ENCODE measurements at places on chromosomes 5 and 9.

- no peak for DNase-seq
Observed at GRCh38 chr5:172380301-172380986, 73.9 kb downstream of the SH3PXD2B start.

GRCh38 chr9:135736272-135736978 is 34.4 kb downstream of the KCNT1 start:
- DNase-seq: no peak

DNA sequence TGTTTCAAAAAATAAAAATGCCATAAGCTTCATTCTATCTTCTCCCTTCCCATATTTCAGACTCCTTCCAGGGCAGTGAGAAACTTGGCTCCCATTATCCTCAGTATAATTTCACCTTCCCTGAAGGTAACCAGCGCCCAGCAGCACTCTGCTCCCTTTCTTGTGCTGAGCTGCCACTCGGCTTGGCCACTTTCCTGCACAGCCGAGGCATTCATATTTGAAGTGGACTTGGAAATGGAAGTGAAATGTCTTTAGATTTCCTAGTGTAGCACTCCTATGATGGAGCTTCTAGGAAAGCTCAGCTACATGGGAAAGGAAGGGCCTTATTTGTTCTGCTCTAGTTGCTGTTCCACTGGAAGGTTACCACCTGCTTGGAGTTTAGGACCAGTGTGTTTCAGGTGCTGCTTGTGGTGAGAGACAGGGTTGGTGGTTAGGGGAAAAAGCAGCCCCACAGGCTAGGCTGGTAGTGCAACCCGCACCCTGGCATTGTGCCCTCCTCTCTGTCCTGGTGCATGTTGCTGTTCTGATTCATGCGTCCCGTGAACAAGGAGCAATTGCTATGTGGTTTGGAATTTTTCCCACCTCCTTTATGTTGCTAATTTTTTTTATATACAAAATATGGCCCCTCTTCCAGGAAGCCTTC is 53.8 kb downstream of the RAD23B start:
- DNase-seq: no peak

DNA sequence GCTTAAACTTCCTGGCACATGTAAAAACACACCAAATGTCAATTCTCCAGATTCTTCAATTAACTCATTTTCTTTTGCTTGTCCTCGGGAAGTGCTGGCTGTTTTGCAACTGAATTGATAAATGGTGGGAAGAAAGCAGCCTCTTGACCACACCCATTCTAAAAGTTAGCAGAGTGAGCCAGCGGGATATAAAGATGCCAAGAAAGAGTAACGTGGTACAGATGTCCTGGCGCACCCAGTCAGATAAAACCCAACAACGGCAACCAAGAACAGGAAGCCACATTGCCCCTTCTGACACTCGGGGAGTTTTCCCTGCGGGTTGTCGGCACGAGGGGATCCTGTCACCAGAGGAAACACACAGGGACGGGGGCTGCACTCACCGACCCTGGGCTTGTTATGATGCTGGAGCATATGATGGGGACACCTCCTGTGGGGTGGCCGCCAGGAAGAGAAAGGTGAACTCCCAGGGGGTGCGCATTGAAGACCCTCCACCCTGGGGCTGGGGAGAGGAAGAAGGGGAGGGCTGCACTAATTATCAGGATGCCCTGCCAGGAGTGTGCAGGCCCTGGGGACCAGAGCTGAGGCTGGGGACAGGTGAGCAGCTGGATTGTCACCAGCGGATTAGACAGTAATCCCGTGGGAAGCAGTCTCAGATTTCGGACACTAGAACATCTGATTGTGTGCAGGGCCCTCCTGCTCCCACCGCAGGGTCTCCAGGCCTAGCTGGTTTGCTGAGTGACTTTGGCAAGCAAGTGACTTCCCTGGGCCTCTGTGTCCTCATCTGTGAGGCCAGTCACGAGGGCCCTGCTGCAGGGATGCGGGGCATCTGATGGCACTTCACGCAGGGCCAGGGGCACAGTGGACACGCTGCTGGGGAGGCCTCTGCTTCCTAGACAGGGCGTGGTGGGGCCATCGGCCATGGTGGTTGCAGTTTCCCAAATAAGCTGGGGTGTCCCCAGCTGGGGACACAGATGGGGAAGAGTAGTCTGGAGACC is 59.2 kb downstream of the CRB2 start:
- DNase-seq: no peak

GRCh38 chr5:78895616-78896015 is 89.5 kb downstream of the ARSB start:
- DNase-seq: no peak

DNA sequence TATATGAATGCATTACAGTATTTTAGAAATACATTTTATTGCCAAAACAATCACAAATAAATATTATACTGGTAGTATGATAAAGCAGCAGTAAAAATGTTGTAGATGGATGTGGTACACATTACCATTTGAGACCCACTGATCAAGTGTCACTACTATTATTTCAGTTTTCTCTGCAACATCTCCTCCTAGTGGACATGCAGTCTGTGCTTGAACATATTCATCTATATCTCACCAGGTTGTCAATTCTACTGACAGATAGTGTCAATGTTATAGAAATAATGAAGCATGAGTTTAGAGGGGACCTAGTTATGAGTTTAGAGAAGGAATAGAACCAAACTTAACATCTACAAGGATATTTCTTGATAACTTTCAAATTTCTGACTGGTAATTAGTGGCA is 39.2 kb upstream of the ELOVL7 start:
- no peak for DNase-seq

DNA sequence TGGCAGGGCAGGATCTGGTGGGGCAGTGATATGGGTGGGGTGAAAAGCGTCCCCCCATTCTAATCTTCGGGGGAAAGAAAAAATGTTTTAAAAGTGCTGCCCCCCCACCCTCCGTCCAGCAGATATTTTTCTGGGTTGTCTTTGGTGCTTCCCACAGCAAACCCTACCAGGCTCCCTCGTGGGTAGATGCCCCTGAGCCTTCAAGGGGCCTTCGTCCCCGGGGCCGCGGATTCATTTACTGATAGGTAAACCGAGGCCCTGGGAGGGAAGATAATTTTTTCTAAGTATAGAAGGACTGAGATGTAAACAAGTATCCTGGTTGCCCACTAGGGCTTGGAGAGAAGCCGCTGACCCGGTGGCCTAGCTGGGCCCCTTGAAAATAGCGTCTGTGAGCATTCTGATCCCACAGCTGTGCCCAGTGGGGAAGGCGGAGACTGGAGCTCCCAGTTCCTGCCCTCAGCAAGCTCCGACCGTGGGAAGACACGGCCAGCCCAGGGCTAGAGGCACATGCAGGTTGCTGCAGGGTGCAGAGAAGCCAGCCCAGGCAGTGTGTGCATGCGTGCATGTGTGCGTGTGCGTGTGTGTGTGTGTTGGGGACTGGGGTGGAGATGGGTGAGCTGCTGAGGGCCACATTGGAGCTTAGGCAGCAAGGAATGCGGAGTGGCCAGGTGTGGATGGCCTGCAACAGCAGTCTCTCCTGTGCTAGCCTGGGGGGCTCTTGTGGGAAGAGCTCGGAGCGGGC is 6.0 kb upstream of the RXRA start:
- no peak for DNase-seq

DNA sequence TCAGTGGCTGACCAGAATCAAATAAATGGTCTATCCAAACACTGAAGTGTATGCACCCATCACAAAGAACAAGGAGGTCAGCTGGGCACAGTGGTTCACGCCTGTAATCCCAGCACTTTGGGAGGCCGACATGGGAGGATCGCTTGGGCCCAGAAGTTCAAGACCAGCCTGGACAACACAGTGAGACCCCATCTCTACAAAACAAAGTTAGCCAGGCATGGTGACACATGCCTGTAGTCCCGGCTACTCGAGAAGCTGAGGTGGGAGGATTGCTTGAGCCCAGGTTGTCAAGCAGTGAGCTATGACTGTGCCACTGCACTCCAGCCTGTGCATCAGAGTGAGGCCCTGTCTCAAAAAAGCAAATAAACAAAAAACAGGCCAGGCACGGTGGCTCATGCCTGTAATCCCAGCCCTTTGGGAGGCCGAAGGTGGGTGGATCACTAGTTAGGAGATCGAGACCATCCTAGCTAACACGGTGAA is 40.5 kb downstream of the SEMA4D start:
- DNase-seq: no peak

DNA sequence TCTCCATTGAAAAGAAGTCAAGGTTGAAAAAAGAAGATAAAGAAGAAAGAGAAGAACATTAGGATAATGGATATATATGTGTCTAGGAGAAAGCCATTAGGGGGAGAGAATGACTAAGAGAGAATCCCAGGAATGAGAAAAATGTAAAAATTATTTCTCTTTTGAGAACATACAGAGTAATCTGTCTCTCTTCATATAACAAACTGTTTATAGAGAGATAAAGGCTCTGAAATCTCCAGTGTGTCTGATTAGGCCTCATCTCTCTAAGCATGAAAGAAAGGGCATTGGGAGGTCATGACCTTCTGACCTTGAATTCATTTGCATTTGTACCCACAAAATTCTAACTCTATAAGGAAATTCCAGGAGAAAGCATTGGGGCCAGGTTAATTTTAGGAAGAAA is 3.5 kb upstream of the MPDZ start:
- DNase-seq: no peak

GRCh38 chr5:158530115-158530514 is 569.6 kb downstream of the EBF1 start:
- no peak for DNase-seq

GRCh38 chr9:126248680-126249079 is 77.9 kb upstream of the MVB12B start:
- no peak for DNase-seq

GRCh38 chr5:169301386-169301934 is 521 bp upstream of the SLIT3 start:
- no peak for DNase-seq

DNA sequence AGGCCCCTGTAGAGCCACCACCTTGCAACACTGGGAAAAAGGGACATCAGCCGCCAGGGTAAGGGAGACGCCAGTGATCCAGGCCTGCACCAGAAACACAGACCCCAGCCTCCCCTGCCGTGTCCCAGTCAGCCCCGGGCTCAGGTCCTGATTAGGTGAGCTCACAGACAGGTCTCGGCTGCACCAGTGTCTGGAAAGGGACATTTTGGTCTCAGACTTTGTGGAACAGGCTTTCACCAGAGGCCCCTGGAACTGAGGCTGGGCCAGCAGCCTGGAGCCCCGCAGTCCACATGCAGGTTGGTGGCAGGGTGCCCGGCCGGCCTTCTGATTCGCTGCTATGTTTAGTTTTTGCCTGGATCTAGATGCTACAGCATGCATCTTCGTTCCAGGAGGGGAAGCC is 369.0 kb upstream of the IRX4 start:
- DNase-seq: no peak

DNA sequence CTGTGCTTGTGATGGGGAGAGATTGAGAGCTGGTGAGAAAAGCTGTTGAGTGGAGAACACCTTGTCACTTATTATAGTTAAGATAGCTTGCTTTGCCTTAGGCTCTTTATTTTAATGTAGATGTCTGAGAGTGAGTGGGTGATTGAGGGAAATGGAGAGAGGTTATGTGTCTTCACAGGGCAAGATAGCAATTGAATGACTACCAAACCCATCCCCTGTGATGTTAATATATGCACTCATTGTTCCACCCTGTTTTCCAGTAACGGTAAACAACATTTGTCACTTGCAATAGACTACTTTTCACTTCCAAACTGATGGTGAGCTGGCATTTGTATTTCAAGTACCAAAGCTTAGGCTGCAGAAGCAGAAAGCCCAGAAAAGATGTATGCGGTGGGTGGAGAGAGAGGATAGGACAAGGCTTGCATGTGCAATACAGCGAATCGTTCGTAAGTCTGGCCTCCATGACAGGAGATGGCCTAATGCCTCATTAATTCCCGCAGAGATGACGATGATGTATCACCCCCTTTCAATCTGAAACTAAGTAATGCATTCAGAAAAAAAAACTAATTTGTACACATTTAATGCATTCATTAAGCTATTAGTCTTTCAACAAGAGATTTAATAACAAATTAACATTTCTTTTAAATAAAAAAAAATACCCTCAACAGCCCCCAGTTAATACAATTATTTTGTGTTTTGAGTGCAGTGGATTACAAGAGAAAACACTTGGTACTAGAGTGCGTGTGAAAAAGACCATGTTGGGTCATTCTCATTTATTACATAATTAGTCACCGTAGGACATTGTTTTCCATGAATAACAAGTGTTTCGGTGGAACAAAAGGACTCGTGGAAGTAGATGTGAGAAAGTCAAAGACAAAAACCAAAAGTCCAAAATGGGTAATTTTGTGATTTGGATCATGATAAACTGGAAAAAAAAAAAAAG is 699.0 kb downstream of the BRINP1 start:
- DNase-seq: no peak

- DNase-seq: no peak
Observed at GRCh38 chr5:96297290-96297689, 135.8 kb downstream of the PCSK1 start.

DNA sequence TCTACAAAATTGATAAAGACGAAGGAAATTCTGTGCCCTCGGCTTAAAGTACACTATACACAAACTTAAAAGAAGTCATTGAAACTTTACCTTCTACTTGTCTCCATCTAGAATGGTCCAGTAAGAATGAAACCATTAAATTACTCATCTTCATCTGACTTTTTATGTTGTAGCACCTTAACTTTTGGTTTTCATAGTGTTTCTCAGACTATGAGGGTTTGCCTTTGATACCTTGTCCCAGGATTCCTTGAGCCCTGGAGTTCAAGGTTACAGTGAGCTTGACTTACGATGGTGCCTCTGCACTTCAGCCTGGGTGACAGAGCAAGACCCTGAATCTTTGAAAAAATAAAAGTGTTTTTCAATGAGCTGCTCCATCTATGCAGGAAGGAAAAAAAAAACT is 132.2 kb downstream of the CDC42SE2 start:
- DNase-seq: no peak

DNA sequence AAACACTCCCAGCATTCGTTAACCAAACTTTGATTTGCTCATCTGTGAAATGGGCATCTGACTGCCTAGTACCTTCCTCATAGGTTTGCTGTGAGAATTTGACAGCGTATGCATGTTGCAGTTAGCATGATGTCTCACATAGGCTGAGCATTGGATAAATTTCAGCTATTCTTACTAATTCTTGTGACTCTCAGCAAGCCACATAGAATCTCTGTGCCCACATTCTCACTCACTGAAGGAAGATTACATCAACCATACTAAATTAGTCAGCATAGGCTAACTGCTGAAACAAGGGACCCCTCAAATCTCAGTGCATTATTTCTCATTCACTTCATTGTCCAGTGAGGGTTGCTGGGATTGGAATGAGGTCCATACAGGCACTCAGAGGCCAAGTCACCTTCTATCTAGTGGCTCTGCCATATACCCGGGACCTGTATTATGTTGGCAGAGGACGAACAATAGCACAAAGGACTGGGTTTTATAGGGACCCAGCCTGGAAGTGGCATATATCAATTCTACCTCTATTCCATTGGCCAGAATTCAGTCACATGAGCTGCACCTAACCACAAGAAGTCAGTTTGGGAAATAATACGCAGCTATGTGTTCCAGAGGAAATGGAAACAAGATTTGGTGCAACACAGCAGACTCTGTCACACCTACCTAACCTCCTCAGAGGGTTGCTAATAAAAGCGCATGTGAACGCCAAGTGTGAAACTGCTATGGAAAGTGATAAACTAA is 4.2 kb upstream of the PTGER4 start:
- no peak for DNase-seq

All from activated naive CD4-positive, alpha-beta T cell (primary cell).